ENCODE measurements at places on chromosomes 12 and 14. TPM values are rescaled to one million over a fixed set of nuclear protein-coding genes. Genes with fewer than 3 reads are reported as not detected.

- peak; percentile 15 for DNase-seq
Measured at GRCh38 chr12:108270035-108270848, 68.9 kb downstream of the CMKLR1 start.

GRCh38 chr12:72075401-72075800 is 136.8 kb downstream of the TPH2 start:
- DNase-seq, result no peak

- DNase-seq, result peak; percentile 63
Measured at GRCh38 chr12:98198261-98198982, 317.0 kb upstream of the TMPO start.

CIT gene
- total RNA-seq, result 0.79 TPM

MYRFL gene
- 0.26 TPM for total RNA-seq

- DNase-seq, result no peak
Measured at GRCh38 chr12:66063916-66064315, 66.6 kb downstream of the LLPH start.

DNA sequence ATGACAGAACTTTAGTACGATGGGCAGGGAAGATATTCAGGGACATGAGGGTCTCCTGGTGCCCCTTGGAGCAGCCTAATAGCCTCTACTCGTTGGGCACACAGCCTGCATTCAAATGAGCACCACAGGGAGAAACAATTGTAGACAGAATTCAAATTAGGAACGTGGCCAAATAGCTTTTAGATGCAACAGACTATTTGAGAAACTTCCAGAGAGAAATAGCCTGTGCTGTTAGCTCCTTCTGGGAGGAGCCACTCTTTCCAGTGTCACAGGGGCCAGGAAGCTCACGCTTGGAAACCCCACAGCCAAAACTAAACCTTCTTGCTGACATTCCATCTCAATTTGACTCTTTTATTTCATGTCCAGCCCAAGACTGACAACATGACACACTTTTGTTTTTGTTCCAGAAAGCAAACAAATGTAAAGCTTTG is 114.5 kb downstream of the RPAP3 start:
- no peak for DNase-seq

DNA sequence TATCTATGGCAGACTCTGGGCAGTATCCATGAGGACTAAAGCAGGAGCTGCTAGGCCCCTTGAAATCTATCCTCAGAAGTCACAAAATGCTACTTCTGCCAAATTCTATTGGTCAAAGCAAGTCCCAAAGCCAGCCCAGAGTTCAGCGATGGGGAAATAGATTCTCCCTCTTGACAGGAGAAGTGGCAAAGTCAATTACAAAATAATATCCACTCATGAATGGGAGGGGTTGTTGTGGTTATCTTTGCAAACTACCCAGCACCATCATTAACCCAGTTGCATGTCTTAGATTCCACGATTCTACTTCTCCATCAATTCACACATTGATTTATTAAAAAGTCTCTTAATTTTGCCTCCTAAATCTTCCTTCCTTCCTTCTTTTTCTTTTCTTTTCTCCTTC is 30.7 kb upstream of the STXBP6 start:
- no peak for DNase-seq

GRCh38 chr12:112973818-112974231 is 4.5 kb upstream of the OAS2 start:
- DNase-seq, result no peak

- peak; percentile 25 for DNase-seq
Measured at GRCh38 chr14:92789457-92790089, 4.5 kb upstream of the GOLGA5 start.

ADCY4 gene
- 0.77 TPM for total RNA-seq

DNA sequence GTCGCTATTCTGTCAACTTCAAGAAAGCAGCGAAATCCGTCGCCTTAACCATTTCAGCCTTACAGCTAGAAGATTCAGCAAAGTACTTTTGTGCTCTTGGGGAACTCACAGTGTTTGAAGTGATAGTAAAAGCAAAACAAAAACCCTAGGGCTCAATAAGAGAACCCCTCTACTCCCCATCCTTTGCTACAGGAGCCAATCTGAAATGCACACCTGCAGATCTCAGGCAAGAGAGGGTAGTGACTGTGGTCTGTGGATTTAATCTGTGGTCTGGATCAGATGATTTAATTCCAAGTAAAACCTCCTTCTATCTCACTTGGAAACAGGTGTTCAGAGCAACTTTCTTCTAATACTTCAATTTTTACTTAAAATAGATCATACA is 422.9 kb upstream of the OR4E1 start:
- DNase-seq, result no peak

GRCh38 chr12:11545484-11546330 is 103.8 kb upstream of the ETV6 start:
- DNase-seq, result no peak

GRCh38 chr12:89539426-89540223 is 13.8 kb upstream of the POC1B start:
- no peak for DNase-seq

CLEC2A gene
- not detected for total RNA-seq

DNA sequence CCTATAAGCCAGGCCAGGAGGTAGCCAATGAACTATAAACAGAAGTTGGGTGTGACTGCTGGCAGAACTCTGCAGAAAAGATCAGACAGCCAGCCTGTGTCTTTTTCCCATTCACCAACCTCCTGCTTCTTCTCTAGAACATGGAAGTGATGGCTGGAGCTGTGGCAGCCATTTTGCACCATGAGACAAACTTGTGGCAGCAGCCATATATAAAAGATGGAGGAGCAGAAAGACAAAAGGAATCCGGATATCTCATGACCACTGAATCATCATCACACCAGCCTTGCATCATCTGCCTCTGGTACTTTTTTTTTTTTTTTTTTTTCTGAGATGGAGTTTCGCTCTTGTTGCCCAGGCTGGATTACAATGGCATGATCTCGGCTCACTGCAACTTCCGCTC is 8.7 kb downstream of the BEGAIN start:
- DNase-seq, result peak; percentile 44

- peak; percentile 90 for DNase-seq
Measured at GRCh38 chr12:54933376-54933775, 51.2 kb downstream of the TESPA1 start.

DNA sequence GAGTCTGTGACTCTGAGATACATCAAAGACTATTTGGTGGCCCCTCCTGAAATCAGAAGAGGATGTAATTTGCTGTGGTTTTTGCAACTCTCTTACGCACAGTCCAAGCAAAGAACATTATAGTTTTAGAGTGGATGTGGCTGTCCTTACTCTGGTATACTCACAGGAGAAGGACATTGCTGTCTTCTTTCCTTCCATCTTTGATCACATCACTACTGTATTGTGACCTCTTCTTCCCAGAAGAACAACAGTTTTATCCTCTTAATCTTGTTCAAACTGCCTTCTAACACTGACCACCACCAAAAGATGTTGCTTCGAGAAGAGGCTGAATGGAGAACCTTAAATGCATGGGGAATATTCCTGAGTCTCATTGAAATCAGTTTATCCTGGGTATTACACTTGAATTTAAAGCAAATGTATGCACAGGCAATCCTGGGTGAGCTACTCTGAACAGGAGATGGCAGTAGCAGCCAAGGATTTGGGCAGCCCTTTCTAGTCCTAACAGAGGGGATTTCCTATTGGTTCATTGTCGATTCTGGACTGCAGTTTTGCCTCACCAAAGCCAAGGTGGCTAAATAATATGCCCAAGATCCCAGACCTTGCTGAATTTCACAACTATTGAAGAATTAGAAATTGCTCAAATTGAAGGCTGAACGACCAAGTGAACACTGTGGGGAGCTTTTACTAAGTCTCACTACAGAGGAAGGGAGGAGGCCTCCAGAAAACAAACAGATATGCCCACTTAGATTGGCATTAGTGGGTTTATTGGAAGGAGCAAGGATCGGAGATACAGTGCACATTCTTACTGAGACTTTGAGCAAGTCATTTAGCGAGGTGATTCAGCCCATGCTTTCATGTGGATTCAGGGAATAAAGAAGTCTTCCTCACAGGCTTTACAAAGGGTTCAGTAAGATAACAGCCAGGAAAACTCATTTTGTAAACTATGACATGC is 282.8 kb downstream of the PAWR start:
- peak; percentile 79 for DNase-seq

- DNase-seq, result no peak
Measured at GRCh38 chr12:75294797-75295196, 35.3 kb downstream of the CAPS2 start.

- DNase-seq, result no peak
Measured at GRCh38 chr12:4881266-4882064, 28.2 kb upstream of the KCNA1 start.

DNA sequence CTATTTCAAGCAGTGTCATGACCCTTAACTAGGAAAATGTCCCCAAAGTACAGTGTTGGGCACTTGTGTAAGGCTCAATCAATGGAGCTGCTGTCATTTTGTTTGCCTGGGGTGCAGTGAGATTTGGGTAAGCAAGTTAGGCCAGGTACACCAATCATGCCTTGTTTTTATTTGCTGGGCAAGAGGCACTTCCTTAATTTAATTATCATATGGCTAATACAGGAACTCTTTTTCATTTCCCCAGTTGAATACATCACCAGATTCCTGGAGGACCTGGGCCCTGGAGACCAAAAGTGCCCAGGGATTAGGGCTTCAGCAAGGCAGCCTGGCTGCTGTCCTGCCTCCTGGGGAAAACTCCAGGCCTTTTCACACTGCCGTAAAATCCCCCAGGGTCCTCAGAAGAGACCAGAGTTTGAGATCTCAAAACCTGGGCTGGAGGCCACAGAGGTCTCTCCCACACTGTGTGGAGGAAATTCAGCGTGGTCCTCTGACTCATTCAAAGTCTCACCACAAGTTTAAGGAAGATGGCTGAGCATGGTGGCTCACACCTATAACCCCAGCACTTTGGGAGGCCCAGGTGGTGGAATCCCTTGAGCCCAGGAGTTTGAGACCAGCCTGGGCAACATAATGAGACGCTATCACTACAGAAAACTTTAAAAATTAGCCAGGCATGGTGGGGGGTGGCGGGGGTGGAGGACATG is 28.4 kb upstream of the FOXN3 start:
- no peak for DNase-seq

DNA sequence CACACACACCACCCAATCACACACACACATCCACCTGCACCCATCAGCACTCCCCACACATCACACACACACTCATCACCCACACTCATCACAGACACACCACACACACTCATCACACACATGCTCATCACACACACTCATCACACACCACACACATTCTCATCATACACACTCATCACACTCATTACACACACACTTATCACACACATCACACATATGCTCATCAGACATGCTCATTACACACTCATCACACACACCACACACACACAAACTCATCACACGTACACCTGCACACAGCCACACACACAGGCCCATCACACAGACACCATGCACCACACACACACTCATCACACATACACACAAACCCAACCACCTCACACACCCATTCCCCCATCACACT is 107.5 kb upstream of the C14orf180 start:
- DNase-seq, result no peak

IAPP gene
- not detected for total RNA-seq

DNA sequence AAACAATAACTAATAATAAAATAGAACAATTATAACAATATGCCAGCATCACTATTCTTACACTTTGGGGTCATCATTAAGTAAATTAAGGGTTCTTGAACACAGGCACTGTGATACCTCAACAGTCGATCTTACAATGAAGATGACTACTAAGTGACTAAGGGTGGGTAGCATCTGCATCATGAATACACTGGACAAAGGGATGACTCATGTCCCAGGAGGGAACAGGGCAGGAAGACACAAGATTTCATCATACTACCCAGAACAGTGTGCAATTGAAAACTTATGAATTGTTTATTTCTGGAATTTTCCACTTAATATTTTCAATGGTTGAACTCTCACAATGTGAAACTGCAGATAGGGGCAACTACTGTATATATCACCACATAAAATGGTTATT is 19.7 kb downstream of the TSPAN19 start:
- DNase-seq, result peak; percentile 97

- no peak for DNase-seq
Measured at GRCh38 chr12:21608196-21608595, 3.5 kb upstream of the GYS2 start.

DPPA3 gene
- total RNA-seq, result not detected

DNA sequence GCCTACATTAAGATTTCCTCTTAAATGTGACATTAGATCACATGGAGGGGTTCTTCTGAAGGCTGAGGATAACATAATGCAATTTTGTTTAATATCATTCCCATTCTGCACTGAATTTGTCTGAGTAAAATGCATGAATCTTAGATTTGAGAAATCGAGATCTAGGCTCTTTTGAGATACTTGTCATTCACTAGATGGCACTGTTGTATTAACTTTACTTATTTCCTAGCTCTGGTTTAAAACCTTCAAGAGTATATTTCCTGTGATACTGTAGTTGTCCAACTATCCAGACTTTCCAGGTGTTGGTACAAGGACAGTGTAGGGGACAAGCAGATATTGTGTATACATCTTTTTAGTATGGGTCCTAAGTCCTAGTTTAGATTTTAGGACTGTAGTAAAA is 91.7 kb upstream of the SEL1L start:
- DNase-seq, result peak; percentile 48

GRCh38 chr14:22472935-22473854 is 115.8 kb downstream of the DAD1 start:
- peak; percentile 51 for DNase-seq

DNA sequence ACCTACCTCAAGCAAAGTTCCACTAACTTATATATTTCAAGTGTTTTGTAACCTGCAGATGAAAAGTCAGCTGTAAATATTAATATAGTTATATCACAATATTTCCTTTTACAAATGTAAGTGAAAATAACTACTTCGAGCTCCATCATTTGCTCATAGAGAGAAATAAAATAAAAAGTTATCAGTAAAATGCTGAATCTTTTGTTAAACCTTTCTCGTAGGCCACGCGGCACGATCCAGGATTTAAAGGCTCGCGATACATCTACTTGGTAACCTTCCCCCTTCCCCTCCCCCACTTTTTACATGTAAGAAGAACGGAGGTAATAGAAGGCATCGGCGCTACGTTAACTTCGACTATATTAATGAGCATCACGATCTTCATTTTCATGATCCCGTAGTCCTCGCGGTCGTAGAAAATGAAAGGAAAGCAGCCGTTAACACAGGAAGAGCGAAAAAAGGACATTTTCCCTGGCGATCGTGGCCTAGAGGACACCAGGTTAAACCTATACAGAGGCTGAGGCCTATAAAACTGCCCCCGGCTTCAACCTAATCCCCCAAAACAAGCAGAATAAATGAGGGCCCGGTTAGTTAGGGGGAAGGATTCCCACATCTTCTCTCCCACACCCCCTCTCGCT is 508 bp downstream of the HNRNPC start:
- DNase-seq, result peak; percentile 48

- DNase-seq, result no peak
Measured at GRCh38 chr14:61298824-61299223, 17.7 kb upstream of the TMEM30B start.
